ENCODE measurements at places on chromosomes 7 and 10.

DNA sequence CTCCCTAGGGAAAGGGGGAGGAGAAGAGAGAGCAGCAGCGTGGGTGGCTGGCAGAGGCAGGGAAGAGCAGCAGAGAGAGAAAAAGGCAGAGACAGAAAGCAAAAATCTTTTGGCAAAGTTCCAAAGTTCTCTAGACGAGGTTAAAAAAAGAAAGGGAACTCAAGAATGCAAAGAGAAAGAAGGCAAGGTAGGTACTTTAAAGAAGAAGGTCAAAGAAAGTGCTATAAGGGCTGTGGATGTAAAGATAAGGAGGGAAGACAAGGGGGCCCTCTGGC is 20.2 kb upstream of the OPTN start:
- no peak for DNase-seq

DNA sequence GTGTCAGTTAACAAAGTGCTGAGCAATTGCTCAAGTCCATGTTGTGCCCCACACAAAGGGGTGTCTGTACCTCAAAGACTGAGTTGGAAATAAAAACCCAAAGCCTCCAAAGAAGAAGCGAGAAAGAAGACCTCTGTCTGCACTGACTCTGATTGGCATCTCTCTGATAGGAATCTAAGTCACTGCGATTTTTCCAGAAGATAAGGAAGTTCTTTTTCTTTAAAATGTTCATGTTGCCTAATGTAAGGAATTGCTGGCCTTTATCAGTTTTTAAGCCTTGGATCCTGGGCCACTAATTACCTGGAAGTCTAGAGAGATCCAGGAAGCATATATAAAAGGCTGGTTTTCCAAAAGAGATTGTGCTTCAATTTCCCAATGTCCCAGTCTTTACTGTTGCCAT is 24.1 kb upstream of the MET start:
- no peak for DNase-seq

GRCh38 chr7:100719523-100720278 is 567 bp upstream of the EPO start:
- no peak for DNase-seq

DNA sequence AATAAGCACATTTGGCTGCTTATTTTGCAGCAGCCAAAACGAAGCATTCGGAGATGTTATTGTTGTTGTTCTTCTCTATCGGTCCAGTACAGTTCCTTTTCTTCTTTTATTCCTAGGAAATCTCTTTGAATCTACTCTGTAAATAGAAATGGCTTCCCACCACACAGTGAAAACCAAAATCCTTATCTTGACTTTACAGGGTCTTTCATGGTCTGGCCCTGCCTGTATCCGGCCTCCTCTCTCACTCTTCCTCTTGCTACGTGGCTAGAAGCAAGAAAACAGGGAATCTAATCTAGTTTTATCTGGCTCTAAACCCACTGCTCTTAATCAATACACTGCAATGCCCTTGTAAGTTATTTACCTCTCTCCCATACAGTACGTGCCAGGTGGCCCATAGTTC is 926.0 kb upstream of the C7orf33 start:
- DNase-seq, result no peak

DNA sequence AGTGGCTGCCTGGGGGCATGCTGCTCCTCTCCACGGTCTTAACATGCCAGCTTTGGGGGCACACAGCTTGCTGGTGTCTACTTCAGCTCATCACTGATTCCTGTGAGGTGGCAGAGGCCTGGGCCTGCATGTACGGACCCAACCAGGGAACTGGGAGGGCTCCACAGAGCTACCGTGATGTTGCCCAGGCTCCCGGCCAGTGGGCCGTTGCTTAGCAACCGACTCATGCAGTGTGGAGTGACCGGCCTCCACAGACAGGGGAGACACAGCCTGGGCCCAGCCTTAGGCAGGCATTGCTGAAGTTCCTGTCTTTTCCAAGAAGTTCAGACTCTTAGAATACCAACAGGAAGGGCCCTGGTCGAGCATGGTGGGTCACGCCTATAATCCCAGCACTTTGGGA is 25.8 kb upstream of the SH2B2 start:
- no peak for DNase-seq

- no peak for DNase-seq
Measured at GRCh38 chr7:36227223-36227622, 74.2 kb downstream of the EEPD1 start.

- DNase-seq, result no peak
Measured at GRCh38 chr10:119776536-119776935, 50.7 kb downstream of the INPP5F start.

- no peak for DNase-seq
Measured at GRCh38 chr10:10798102-10798863, 219.4 kb upstream of the CELF2 start.

- no peak for DNase-seq
Measured at GRCh38 chr7:83429493-83429892, 219.4 kb downstream of the SEMA3E start.

DNA sequence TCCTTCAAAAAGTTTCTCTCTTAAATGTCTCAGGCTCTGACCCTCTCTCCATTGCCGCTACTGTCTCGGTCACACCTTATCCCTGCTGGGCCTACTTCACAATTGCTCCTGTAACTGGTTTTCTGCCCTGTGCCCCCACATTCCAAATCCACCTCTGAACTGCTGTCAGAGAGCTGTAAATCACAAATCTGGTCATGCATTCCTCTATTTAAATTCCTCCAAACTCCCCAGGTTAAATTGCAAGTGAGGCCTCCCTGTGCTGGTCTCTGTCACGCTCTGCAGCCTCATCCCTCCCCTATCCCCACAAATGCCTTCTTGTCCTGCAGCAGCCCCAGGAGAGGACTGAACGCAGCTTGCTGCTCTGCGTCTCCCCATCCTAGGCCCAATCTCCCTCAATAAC is 40.4 kb upstream of the CDCA7L start:
- DNase-seq, result no peak

- DNase-seq, result no peak
Measured at GRCh38 chr7:1925349-1925748, 255.3 kb downstream of the ELFN1 start.

- DNase-seq, result no peak
Measured at GRCh38 chr7:29853072-29853471, 46.8 kb downstream of the WIPF3 start.

GRCh38 chr7:100156331-100157068 is 2.0 kb downstream of the TRAPPC14 start:
- DNase-seq, result no peak

DNA sequence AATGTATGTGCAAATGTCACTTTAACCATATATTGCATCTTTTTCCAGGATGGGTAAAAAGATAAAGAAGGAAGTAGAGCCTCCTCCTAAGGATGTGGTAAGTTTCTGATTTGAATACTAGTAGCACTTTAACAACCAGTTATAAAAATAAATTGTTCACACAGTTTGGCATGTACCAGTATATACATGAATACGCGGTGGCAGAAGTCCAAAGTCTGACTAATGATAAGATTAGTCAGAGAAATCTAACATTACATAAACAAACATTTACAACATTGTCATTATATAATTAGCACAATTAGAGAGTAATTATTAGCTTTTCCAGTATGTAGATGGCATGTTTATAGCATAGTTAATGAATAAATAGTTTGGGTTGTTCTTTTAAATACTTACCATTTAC is 4.1 kb downstream of the ARMC3 start:
- DNase-seq, result no peak

- no peak for DNase-seq
Measured at GRCh38 chr7:6579446-6579845, 2.2 kb downstream of the ZDHHC4 start.

DNA sequence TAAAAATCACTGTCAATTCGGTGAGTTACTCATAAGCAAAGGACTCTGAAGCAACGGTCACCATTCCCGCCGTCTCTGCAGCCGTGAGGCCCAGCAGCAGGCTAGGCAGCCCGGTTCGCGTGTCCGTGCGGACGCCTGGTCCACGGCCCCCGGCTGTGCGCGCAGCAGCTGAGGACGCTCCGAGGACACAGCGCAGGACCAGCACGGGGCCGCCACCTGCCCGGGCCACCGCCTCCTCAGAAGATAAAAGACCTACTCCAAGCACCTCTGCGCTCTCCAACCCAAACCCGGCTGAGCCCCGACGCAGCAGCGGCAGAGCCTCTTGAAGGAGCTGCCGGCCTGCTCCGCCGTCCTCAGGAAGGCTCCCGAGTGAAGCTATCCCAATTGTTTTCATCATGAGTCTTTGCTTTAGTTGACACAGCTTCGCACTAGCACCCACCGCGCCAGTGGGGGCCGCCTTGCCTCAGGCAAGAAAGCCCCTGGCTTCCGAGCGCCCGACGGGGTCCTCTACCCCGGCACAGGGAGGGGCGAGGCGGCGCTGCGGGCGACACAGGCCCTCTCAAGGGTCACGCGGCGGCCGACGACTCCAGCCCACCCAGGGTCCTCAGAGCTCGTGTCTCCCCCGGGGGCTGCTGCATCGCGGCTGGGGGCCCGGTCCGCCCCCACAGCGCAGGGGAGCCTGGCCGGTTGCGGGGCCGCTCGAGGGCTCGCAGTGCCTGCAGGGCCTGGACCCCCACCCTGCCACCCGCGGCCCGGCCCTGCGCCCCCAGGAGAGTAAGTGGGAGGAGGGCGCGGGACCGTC is 16.9 kb upstream of the GPR146 start:
- DNase-seq, result no peak

DNA sequence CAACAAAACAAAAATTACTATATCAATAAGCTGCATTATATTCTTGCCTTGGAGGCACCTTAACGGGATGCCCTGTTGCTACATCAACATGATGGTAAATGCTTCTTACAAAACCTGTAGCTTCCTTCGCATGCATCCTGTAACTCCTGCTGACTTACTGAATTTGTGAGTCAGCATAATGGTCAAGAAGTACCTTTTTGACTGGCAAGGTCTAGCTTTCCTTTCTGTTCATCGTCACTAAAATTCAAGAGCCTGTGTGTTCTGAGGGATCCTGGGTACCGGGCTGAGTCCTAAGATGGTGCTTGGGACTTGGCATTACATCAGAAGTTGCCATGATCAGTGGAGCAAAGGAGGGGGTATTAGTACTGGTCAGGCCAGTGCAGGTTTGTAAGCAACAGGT is 4.9 kb downstream of the PFKFB3 start:
- no peak for DNase-seq

DNA sequence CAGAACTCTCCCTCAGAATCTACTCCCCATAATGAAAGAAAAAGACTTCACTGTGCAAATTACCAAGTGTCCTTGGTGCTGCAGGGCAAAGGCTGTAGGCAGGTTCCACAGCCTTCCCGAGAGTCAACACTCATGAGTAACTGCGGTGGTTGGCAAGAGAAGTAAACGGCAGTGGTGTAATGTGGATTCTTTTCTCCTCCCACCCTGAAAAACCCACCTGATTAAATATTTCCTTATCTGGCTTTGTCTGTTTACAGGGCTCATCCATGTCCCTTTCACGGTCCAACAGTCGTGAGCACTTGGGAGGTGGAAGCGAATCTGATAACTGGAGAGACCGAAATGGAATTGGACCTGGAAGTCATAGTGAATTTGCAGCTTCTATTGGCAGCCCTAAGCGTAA is 300.9 kb downstream of the BICC1 start:
- no peak for DNase-seq

DNA sequence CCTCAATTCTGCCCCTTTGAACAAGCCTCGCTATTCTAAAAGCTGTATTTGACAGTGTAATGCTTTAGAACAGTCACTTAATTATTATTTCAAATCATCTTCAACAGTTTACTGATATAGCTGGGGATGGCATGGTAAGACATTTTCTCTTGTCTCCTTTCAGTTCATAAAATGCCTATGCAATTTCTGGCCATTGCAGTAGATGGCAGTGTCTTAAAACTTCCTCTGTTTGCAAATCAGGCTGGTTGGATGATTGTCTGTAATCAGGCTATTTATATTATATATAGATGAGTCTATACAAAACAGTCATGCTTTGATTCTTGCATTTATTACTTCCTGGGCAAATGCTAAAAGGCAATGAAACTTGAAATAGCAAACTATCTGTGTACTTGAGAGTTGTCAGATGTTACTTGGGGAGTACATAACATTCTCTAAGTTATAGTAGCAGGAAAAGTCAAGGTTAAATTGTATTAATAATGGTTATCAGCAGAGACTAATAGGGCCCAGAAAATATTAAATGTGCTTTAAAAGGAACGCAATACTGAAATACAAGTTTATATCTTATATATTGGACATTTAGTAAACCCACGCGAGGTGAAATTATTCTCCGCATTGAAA is 55.5 kb upstream of the LHFPL3 start:
- DNase-seq, result no peak

DNA sequence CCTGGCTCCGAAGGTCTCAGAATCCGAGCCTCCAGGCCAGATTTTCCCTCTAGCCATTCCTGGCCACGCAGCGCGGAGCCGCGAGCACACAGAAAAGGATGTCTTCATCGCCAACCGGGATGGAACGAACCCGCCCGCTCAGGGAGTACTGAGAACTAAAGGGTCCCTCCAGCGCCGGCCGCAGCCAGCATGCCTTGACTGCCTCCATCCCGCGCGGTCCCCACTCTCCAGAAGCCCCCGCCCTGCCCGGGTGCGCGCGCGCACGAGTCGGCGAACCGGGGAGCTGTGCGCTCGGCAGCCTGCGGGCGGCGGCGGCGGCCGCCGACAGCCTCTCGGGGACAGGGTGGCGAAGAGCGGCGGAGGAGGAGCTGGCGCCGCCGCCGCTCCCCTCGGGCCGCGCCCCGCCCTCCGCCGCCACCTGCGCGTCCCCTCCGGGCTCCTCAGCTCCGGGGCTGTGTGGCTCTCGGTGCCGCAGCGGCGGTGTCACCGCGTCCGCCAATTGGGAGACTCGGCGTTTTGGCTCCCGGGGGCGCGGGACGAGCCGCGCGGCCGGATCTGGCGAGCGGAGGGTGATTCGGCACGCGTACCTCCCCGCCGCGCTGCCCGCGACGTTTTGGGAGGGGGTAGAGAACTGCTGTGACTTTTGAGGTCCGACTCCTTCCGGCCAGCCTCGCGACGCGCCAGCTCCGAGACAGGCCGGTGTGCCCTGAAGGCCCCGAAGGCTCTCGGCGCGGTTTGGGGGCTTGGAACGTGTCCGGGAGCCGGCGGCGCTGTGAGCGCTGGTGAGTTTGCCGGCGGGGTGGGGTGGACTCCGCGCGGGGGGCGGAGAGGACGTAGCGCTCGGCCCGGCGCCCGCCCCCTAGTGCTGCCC is 453 bp upstream of the GALNT17 start:
- DNase-seq, result no peak

- DNase-seq, result no peak
Measured at GRCh38 chr10:132137111-132138072, 49.4 kb upstream of the DPYSL4 start.

Measured in stimulated activated CD4-positive, alpha-beta T cell treated with anti-CD3 and anti-CD28 coated beads, Interleukin-2, amount 100 ng/mL, for 24 hours (primary cell).